ENCODE measurements at places on chromosomes 1 and 21.

DNA sequence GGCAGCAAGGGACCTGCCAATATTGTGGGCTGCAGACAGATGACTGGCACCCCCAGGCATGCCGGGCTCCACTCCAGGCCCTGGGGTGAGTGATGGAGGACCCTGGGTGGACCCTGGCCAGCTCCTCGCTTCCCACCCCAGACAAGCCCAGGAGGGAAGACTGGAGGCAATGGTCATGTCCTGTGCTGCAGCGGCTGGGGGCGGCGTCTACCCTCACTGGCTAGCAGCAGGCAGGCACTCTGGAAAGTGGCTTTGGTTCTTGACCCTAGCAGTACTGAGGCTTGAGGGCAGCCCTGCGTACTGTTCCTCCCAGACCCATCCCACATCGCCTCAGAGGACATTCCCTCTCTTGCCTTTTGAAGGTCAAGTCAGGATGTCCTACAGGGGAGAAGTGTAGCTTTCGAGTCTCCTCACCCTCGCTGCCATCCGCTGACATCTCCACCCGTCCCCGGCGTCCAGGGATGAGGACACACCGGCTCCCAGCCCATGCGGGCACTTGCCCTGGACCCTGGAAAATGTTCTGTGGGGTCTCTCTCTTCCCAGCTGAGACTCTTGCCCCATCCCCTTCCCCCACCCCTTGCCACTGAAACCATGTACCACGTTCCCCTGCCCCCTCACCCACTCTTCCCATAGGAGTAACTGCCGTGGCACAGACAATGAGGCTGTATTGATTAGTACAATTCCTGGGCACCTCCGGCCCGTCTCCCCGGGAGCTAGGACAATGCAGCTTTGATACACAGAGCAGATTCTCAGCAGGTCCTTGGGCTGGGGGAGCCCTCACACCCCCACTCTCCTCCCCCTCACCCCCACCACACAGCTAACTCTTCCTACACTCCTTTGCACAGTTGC lies 15.0 kb downstream of the SLC6A9 start:
- no peak for DNase-seq

DNA sequence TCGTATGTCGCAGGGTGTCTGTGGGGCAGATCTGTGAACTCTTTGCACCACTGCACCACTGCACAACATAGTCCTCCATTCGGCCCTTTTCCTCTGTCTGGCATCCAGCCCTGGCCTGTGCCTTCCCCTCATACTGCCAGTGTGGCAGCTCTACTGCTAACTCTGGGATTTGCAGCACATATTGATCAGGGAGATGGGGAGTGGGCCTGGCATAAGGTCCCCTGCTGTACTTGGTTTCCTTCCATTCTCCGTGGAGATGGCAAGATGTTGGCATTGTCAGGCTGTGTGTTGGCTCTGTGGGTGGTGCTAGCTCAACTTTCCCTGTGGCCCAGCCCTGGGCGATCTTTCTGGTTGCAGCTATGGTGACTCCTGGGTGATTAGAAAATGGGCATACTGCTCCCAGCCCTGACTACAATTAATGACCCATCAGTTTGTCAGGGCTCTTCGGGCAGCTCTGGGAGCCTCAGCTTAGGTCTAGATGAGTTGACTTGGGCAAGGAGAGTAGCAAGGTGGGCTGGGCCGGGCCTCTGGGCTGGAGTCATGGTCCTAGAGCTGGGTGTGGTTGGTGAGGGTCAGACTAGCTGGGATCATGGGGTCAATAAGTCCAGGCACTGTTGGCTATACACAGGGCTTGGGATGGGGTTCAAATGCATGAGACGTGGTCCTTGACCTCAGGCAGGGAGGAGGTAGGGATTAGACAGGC lies 11.4 kb downstream of the PTPRU start:
- DNase-seq = no peak

DNA sequence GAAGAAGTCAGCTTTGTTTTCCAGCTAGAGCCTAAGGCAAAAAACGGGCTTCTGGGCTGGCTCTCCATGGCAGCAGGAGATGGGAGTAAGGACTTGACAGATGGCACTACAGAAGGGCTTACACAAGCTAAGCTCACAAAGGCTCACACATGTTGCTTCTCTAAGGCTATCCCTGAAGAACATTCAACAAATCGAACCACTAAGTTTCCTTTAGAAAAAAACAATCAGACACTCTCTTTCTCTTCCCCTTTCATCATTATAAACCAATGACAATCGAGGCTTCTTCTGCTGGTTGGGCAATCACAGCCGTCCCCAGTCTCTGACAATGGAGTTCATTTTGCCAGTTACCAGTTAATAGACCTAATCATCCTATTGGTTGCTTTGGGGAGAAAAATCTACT lies 40.5 kb downstream of the TRIT1 start:
- no peak for DNase-seq

DNA sequence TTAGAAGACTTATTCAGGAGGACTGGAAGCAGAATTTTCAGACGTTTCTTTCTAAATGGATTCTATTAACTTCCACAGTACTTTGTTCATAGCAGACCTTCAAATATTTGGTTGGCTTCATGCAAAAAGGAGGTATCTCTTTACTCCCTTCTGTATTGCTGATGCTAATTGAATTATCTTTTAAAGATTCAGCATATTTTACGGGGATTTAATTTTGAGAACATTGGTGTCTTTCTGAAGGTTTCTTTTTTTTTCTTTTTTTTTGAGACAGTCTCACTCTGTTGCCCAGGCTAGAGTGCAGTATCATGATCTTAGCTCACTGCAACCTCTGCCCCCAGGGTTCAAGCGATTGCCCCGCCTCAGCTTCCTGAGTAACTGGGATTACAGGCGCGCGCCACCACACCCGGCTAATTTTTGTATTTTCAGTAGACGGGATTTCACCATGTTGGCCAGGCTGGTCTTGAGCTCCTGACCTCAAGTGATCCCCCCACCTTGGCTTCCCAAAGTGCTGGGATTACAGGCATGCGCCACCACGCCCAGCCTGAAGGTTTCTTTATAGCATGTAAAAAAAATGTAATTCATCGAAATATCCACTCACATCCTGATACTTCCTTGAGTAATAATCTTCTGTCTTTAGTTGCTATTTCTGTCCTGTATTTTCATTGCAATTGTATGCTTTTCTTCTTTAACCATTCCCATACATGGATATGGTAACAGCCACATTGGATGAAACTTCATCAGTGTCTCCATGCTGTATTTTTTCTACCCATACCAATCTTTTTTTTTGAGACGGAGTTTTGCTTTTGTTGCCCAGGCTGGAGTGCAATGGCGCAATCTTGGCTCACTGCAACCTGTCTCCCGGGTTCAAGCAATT lies 14.5 kb downstream of the CNST start:
- DNase-seq = no peak

- DNase-seq = no peak
These were observed 6.6 kb upstream of the AK4 start for GRCh38 chr1:65141394-65141793.

DNA sequence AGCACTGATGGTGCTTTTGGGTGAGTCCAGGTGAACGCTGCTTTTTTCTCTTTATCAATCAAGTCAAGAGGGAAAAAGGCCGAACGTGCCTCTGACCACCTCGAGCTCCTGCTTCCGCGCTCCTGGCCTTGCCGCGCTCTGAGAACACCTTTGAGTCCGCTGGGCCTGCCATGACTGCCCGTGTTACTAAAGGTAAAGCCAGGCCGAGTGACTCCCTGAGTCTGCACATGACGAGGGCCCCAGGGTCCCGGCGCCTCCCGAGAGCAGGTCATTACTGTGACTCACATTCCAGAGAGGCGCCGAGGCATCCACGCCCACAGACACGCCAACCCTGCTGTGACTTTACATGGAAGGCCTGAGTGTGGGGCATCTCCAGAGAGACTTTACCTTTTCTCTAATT lies 11.1 kb downstream of the POFUT2 start:
- DNase-seq = no peak

DNA sequence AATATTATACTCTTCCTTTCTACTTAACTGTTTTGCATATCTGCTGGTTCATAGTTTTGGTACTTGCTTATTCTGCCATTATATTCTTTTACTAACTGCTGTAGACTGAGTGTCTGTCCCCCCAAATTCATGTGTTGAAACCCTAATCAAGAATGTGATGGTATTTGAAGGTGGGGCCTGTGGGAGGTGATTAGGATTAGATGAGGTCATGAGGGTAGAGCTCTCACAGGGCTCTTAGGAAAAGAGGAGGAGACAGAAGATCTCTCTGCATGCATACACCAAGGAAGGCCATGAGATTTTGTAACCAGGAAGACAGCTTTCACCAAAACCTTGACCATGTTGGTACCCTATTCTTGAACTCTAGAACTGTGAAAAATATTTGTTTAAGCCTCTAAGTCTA lies 354.1 kb upstream of the B3GALT2 start:
- no peak for DNase-seq

GRCh38 chr21:33684923-33685560 lies 42.7 kb downstream of the ITSN1 start:
- DNase-seq = peak; percentile 100

DNA sequence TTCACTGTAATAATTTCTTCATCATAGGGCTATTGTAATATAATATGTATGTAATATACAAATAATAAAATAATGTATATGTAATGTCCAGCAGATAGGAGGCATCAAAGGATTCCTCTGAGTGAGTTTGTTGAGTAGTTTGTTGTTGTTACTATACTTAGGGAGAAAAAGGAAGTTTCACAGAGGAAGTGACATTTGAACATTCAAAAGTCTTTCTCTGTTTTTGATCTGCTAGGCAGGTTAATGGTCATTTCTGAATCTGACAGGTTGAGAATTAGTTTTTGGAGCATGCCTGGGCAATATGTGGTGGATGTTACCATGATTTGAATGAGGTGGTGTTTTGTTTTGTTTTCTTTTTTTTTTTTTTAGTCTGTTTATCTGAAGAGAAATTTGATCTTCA lies 102.1 kb downstream of the NRDC start:
- DNase-seq = no peak

GRCh38 chr1:232634096-232634495 lies 4.2 kb upstream of the SIPA1L2 start:
- no peak for DNase-seq

DNA sequence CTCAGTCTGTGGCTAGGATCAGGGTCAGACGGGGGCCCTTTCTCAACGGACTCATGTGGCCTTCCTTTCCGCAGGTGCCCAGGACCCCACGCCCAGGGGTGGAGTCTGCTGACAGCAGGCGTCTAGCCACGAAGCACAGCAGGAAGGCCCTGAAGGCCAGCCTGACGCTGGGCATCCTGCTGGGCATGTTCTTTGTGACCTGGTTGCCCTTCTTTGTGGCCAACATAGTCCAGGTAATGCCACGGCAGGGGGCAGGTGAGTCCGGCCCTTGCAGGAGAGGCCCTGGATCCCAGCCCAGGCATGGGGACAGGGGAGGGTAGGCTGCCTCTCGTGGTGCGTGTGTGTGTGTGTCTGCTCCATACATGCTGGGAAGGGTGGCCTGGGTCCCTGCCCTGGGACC lies 13.8 kb downstream of the HTR6 start:
- DNase-seq = no peak

DNA sequence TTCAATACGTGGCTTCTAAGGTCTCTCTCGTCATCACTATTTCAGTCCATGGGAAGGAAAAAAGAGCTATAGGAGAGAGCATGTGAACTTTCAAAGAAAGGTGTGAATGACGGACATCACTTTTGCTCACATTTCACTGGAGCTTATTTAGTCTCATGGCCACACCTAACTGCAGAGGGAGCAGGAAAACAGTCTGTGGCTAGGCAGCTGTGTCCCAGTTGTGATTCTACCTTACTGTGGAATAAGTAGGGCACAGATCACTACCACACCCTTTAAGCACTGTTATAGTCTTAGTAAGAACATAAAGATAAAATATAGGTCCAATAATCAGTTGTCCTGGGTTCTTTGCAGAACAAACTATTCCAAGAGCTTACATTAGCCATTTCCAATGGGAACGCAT lies 192.9 kb downstream of the NRIP1 start:
- no peak for DNase-seq

DNA sequence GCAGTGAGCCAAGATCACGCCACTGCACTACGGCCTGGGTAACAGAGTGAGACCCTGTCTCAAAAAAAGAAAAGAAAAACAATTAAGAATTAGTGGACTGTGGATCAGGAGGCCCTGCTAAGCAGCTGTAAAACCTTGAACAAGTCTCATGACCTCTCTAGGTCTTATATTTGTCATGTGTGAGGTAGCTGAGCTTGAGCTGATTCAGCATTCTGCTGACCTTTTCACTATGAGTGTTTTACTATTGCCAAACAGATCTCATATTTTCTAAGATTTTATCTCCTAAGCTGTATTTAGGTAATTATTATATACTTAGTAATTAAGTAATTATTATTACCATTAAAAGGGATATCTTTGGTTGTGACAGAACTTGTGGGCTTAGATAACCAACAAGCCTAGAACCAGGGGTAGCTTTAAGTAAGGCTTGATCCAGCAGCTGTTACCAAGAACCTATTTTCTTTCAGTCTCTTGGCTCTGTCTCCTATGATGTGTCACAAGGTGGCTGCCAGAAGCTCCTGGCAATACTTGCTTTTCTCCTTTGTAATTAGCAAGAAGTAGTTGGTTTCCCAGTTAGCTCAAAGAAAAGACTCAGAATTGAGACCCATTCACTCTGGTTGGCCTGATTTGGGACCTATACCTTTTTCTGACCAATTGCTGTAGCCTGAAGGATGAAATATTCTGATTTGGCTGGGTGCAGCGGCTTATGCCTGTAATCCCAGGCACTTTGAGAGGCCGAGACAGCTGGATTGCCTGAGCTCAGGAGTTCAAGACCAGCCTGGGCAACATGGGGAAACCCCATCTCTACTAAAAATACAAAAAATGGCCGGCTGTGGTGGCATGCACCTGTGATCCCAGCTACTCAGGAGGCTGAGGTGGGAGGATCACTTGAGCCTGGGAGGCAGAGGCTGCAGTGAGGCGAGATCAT lies 8.5 kb upstream of the ZC3H12A start:
- DNase-seq = no peak

- DNase-seq = no peak
These were observed 55.1 kb downstream of the ZBTB18 start for GRCh38 chr1:244106176-244106575.

DNA sequence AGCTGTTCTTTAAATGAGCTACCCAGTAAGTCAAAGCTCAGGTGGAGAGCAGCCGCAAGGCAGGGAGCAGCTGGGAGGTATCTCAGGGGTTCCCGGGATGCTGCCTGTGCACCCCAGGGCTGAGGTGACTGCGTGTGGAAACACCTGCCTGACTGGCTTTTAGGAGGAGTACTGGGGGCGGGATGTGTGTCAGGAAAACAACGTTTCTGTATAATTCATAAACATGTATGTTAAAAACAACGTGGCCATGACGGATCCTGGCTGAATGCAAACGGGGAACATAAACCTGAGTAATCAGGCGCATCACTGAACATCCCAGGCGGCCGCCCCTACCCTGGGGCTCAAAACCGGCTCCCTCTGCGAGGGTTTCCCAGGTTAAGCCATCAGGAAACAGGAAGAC lies 1.5 kb downstream of the C1orf159 start:
- no peak for DNase-seq

- DNase-seq = no peak
These were observed 1.8 kb upstream of the ZDHHC18 start for GRCh38 chr1:26824731-26825130.
